Stimulated activated naive CD8-positive, alpha-beta T cell treated with anti-CD3 and anti-CD28 coated beads, Interleukin-15, Interleukin-2, amounts not matched to agents 100 U/mL and 50 U/mL, for 24 hours (primary cell): ENCODE measurements at places on chromosomes 5 and 9.

GRCh38 chr9:93082841-93083411 lies 13.1 kb upstream of the CARD19 start:
- DNase-seq, result peak; percentile 28

GRCh38 chr5:4625206-4625896 lies 514.8 kb upstream of the ADAMTS16 start:
- DNase-seq, result no peak

- DNase-seq, result no peak
Observed at GRCh38 chr9:14909601-14909960, 647 bp downstream of the FREM1 start.

GRCh38 chr5:150409638-150410523 lies 2.8 kb downstream of the CD74 start:
- DNase-seq, result peak; percentile 55

DNA sequence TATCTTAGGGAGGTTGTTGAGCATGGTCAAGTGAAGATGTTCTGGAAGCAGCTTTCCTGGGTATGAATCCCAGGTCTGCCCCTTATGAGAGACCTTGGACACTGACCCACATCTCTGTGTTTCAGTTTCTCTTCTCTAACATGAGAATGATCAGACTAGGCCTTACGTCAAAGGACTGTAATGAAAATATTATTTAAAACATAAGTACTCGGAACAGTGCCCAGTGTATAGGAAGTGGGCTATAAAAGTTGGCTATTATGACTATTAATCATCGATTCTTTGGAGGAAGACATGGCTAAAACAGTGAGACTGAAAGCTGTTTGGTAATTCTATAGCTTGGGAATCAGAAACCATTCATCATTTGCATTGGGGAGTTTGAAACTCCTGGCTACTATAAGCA lies 65.3 kb upstream of the MYO10 start:
- no peak for DNase-seq

GRCh38 chr9:89313842-89314241 lies 2.8 kb downstream of the CKS2 start:
- no peak for DNase-seq

- no peak for DNase-seq
Observed at GRCh38 chr5:90185897-90186468, 223.6 kb downstream of the CETN3 start.

DNA sequence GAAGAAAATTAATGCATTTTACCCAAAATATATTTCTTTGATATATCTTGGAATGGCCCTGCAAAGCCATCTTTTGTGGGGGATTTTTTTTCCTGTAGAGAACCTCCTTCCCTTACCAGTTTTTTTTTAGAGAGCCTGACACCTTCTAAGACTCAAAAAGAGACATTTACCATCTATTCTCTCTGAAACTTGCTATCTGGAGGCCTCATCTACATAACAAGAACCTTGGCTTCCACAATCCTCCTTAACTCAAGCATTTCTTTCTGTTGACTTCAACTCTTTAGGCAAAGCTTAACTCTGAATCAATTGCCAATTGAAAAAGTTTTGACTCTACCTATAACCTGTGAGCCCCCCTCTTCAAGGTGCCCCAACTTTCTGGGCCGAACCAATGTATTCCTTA lies 6.2 kb downstream of the SLC45A2 start:
- no peak for DNase-seq

DNA sequence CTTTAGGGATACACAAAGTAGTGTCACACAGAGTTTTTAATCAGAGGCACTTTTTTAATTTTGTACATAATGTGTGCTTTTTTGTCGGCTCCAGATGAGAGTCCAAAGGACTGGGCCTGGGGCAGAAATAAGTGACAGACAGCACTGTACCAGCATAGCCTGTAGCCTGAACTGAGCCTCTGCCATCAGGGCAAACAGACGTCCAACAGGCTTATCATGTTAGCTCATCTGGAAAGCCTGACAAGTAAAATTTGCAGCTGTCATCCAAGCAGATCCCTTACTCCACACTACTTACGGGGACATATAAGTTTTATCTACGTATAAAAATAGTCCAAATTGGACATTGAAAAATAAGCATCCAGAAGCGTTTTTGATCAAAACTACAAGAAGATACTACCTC lies 233.1 kb upstream of the GAS1 start:
- DNase-seq, result no peak

DNA sequence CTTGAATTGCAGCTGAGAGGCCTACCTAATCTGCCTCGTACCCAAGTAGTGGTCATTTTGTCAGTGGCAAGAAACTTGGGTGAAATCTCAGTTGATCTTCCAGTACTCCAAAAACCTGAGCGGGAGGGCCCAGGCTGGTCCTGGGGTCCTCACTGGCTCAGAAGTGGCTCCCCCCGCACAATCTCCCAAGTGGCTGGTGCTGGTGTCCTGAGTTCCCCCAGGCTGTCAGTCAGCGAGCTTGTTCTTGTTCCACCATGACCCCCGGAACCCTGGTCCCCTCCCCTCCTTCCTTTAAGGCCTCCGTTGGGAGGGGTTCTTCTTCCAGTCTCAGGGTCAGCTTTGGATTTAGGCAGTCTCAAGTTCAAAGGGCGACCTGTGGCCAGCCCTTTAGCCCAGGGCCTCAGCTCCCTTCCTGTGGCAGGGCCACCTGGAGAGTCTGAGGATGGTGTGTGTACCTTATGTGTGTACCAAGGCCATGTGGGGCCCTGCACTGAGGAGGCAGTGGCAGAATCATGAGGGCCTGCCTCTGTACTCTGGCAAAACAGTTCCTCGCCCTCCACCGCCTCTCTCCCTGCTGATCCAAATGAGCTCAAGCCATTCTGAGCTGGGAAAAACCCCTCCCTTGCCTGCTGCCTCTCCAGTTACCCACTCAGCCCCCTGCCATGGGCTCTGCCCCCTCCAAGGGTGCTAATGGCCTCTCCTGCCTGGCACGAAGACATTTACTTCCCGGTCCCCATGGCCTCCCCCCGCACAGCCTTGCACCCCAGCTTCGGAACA lies 4.5 kb upstream of the DBN1 start:
- no peak for DNase-seq

DNA sequence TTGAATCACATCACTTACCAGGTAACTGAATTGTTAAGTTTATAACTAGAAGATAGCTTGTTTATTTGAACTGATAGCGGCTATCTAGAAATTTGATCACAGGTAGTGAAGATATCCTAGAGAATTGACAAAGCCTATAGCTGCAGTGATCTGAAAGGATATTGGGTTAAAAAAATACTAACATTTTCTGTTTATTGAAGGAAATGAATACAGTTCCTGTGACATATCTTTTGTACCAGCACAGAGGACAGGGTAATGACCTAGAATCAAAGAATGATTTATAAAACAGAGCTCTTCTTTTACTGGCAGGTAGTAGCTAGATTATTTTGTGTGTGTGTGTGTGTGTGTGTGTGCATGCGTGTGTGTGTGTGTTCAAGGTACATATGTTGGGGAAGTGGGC lies 94.8 kb downstream of the RAB3C start:
- no peak for DNase-seq
